ENCODE measurements at places on chromosomes 5 and 9.

GRCh38 chr5:105238561-105238960 is 1676.0 kb upstream of the NUDT12 start:
- DNase-seq = no peak

DNA sequence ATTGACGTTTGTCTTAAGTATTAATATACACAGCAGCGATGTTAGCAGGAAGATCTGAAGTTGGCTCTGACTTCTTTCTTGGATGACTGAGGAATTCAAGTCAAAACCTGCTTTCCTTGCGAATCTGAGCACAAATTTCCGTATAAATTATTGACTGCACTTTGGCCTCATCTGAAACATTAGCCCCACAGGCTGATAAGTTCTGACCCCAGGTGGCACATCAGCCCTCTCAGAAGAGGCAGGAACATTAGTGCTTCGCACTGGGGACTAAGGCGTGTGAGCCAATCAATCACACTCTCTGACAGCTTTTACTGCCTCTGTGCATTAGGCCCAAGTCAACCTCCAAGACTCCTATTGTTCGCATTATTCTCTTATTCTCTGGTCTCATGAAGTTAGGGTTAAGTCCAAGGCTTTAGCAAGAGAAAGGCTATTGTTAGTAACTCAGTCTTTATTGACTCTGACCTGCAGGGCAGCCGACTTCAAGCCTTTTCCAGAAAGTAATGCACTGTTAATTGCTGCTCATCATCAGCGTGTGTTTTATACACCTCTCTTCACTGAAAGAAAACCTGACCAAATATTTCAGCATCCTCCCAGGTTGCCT is 84.2 kb downstream of the ZNF608 start:
- DNase-seq = no peak

- peak; percentile 13 for DNase-seq
These were observed at the start of gene PRRX2 for GRCh38 chr9:129665389-129665775. PRRX2 (plus strand) TSS chr9:129665647; CDS start chr9:129665868, 221 bp downstream.

DNA sequence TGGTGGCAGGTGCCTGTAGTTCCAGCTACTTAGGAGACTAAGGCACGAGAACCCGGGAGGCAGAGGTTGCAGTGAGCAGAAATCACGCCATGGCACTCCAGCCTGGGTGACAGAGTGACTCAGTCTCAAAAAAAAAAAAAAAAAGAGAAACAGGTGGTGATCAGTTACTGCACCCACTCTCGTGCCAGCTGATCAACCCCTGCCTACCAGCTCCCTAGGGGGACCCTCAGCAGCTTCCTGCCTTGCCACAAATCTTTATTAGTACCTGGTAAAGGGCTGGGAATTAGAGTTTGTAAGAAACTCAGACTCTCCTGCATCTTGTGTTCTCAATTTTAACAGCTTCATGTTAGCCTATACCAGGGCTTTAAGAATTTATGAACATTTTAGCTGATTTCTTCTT is 914.9 kb downstream of the EFNA5 start:
- no peak for DNase-seq

GRCh38 chr5:60248901-60249300 is 355.4 kb upstream of the PDE4D start:
- DNase-seq = no peak

GRCh38 chr9:129331772-129332500 is 153.9 kb upstream of the IER5L start:
- DNase-seq = no peak

DNA sequence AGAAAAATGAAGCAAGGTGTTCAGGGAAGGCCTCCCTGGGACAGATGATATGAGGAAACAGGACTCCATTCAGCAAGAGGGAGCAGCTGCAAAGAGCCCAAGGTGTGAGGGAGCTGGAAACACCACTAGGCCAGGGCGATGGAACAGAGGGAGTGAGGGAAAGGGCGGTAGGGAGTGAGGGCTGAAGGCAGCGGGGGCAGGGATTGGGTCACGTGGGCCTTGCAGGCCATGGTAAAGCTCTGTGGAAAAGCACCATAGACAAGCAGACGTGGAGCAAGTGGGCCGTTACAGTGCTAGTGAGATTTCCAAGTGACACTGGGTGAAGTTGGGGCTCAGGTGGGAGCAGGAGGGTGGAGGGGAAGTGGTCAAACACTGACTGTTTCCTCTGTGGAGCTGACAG is 10.8 kb upstream of the PRRC1 start:
- DNase-seq = no peak

DNA sequence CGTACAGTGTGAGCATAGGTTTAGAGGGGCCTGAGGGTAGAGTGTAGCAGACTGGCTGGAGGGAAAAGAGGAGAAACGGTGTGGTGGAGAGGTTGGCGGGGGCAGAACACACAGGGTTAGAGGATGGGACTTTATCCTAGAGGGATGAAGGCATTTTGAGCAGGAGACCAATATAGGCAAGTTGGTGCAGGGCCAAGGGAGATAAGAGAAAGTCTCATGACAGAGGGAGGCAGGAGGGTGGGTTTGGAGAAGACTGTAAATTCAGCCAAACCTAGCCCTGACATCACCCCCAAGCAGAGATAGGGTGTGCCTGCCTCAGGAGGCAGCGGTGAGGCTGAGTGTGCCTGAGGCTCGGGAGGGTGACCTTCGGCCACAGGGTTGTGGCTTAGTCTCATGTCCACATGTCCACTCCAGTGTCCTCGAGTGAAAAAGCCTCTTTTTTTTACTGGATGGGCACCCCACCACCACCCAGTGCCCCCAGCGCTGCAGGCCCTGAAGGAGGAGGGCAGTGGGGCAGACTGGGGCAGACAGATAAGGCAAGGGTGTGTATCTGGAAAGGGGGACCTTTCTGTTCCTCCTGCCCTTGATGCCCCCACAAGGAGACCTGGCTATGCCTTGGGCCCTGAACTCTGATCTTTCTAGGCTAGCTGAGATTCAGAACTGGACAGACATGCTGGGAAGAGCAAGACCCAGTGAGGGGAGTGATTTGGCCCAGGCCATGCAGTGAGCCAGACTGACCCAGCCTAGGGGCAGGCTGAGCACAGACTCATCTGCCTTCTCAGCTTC is 108.7 kb downstream of the RGS3 start:
- no peak for DNase-seq

- DNase-seq = no peak
These were observed 112.8 kb upstream of the SHB start for GRCh38 chr9:38181866-38182265.

GRCh38 chr5:153572411-153573145 is 82.1 kb downstream of the GRIA1 start:
- DNase-seq = no peak

GRCh38 chr9:89731262-89732182 is 126.7 kb downstream of the GADD45G start:
- DNase-seq = no peak

DNA sequence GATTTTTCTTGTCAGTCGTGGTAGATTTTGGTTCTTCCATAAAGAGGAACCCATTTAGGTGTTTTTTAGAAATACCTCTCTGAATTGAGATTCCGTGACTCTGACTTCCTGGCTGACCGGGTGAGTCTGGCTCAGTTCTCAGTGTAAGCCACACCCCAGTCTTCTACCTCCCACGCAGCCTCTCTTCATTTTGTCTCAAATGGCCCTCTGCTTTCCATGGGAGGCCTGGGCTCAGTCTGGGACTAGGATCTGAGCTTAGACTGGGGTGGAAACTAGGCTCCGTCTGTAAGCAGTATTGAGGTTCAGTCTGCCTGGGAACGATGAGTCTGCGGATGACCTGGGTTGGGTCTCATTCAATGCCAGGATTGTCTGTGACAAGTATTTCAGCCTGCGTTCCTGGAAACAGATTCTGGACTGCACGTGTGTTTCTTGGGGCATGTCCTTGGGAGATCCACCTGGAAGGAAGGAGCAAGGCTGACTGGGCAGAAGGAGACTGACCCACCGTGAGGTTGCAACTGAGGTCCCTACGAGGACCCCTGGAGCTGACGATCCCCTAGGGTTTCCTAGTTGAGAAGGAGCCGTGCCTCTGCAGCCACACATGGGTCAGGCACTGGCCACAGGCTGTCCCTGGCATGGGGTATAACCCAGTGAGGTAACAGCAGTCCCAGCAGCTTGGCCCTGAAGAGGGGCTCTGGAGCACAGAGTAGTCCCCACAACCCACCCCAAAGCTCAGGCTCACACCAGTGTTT is 12.4 kb upstream of the CRB2 start:
- DNase-seq = no peak

DNA sequence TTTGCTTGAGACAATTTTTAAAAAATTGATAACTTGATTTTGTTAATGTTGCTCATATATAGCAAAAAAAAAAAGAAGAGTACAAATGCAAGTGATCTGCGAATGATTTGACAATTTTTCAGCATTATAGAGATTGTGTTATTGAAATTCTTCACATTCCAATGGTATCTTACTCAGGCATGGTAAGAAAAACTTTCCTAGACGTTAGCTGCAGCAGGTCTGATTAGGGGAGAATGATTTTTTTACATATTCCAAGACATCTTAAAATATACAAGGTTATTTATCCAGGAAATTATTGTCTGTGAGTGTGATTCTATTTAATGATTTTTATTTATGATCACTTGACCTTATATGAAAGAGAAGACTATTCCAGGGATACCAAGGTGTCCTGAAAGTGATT is 361.9 kb downstream of the MAT2B start:
- no peak for DNase-seq

GRCh38 chr9:90729351-90729750 is 72.3 kb upstream of the SYK start:
- no peak for DNase-seq

- DNase-seq = no peak
These were observed 139.6 kb downstream of the ZCCHC7 start for GRCh38 chr9:37259951-37260350.

DNA sequence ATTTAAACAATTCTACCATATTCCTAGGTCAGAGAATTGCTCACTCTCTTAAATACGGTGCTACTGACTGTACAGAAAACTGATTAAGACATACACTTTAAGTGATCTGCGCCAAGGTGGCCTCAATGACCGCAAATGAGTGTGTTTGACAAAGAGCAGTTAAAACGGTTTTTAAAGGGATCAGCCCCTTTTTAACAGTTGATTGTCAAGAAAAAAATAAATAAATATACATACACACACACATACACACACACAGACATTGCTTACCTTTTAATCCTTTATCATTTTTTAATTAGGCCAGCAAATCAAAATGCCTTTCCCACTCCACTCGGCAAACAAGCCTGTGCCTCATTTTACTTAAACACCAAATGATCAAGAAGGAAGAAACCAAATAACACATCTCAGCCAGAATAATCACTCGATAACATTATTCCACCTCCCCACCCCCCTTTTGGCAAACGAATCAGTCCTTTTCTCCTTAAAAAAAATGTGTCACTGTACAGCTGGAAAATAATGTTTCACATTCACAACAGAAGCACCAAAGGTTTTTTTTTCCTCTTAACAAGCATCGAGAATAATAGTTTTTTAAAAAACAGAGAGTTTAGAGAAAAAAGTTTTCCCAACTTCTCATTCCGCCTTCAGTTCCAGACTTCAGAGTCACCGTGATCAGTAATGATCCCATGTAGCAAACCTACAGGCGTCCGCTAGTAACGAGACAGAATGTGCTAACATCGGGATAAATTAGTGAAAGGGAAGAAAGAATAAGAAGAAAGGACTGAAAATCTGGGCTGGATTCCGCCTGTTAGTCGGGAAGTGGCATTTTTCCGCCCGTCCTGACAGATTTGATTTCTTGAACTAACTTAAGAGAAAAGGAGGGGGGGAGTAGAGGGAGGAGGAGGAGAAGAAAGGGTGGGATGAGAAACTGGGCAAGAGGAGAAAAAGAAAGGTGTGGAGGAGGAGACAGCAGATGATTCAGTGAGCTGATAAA is at the start of gene ZNF608:
TSS of gene ZNF608 (minus strand) at position 712 of the 988 bp plus-strand sequence. CDS start 1,650 bp downstream, outside the sequence.
- no peak for DNase-seq

DNA sequence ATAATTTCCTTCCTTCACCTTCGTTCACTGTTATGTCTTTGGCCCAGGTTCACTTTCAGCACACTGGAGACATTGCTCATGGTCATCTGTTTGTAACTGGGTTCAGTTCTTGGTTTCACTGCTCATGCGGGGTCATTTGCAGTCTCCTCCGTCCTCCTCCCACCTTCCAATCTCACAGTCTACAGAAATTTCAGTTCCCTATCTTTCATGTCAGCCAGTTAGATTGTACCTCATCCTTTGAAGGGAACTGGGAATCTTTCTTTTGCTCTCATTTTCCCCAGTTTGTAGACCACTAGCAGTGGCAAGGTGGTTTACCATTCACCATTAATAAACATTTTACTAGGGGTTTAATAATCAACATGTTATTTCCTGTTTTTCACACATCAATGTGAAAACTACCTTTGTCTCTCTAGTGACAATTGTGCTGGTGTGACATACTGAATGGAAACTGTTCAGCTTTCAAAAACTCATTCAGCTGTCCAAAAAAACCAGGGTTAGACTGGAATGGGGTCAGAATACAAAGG is 100.9 kb upstream of the IL6ST start:
- DNase-seq = no peak

DNA sequence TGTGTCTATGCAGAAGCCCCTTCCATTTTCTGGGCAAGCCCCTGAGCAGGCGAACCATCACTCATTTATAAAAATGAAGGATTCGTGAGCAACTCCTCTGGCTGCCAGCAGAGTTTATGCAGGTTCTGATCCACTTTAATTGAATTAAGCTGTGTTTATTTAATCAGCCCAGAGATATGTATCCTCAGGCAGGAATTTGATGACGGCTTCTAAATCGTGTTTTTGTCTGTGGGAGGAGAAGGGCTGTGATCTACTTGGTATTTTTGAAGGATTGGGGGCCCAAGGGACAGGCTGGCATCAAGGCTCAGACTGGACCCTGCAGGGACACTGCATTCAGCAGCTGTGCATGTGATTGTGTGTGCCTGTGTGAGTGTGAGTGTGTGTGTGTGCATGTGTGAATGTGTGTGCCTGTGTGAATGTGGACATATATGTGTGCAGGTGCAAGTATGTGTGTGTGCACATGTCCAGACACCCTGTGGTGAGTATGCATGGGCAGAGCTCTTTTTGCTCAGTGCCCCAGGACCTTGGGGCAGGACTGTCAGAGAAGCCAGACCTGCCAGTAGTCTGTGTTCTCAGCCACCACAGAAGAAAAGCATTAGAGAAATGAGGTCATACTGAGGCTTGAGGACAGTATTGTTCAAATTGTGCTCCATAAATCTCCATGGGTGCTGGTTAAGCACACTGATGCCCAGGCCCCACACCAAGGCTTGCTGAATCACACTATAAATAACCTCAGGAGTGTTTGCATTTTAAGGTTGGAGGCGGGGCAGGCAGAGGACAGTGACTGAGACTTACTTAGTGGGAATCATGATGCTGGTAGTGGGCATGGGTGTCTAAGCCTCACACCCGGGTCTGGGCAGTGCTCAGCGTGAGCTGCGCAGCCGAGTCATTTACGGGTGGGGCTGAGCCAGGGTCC is 164.0 kb downstream of the CARTPT start:
- no peak for DNase-seq

- peak; percentile 22 for DNase-seq
These were observed 260.0 kb downstream of the AUH start for GRCh38 chr9:91101611-91102168.

- no peak for DNase-seq
These were observed 2.7 kb upstream of the RAPGEF6 start for GRCh38 chr5:131637694-131638093.

Measured in stimulated activated CD8-positive, alpha-beta memory T cell treated with anti-CD3 and anti-CD28 coated beads, Interleukin-15, amount 100 ng/mL, for 24 hours (primary cell).